Activated naive CD4-positive, alpha-beta T cell treated with anti-CD3 and anti-CD28 coated beads, Interleukin-2, amount 50 U/mL, for 72 hours (primary cell): ENCODE measurements at places on chromosomes 13 and 19.

DNA sequence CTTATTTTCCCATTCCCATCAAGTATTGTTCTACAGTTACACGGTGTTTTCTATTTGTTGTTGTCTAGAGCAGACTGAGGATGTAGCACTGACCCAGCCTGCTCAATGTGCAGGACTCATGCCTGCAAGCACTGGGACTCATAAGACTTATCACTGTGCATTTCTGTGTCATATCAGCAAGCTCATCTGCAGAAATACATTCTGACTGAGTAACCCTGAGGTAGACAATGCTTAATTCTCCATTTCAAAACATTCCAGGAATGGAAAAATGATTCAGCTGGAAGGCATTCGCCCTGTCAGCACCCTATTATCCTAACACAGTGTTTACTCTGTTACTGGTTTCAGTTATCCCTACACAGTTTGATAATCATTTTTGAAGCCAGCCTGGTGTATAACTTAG, 2506.4 kb downstream of the PCDH9 start:
- no peak for DNase-seq

GRCh38 chr13:52852444-52852843, 4.0 kb upstream of the PCDH8 start:
- no peak for DNase-seq

- no peak for DNase-seq
These were observed 6.9 kb upstream of the CYSLTR2 start for GRCh38 chr13:48646791-48647190.

DNA sequence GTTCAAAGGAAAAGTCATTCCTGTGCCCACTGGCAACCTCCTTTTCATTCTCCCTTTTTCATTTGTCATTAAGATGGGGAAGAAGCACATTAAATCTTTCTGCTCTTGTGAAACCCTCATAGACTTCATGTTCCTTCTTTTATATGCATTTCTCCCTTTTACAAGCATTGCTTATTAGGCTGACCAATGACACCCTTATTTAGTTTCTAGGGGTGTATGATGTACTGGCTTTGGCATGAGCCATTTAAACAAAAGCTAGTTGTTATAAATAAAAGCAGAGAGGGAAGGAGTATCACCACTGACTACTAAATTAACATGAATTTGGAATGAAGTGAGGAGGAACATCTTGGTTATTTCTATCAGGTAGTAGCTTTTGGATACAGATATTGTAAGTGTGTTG, 68.2 kb upstream of the PCDH9 start:
- DNase-seq, result no peak

GRCh38 chr19:8123683-8124082, 25.7 kb downstream of the FBN3 start:
- no peak for DNase-seq

DNA sequence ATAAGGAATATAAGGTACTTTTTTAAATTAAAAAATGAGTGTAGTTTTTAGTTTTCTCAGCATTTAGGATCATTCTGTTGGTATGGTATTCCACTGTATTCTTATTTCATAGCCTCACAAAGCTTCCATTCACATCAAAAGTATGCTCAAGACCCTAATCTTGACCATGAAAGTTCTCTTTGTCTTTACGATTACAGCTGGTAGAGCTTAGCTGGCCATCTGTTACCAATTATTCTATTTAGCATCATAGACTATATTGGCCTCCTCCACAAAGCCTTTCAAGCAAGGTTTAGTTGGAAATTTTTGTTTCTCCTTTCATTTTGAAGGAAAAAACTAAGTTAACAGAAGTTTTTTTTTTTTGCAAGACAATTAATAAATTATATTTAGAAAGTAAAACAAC, 245.1 kb downstream of the KCTD12 start:
- no peak for DNase-seq

DNA sequence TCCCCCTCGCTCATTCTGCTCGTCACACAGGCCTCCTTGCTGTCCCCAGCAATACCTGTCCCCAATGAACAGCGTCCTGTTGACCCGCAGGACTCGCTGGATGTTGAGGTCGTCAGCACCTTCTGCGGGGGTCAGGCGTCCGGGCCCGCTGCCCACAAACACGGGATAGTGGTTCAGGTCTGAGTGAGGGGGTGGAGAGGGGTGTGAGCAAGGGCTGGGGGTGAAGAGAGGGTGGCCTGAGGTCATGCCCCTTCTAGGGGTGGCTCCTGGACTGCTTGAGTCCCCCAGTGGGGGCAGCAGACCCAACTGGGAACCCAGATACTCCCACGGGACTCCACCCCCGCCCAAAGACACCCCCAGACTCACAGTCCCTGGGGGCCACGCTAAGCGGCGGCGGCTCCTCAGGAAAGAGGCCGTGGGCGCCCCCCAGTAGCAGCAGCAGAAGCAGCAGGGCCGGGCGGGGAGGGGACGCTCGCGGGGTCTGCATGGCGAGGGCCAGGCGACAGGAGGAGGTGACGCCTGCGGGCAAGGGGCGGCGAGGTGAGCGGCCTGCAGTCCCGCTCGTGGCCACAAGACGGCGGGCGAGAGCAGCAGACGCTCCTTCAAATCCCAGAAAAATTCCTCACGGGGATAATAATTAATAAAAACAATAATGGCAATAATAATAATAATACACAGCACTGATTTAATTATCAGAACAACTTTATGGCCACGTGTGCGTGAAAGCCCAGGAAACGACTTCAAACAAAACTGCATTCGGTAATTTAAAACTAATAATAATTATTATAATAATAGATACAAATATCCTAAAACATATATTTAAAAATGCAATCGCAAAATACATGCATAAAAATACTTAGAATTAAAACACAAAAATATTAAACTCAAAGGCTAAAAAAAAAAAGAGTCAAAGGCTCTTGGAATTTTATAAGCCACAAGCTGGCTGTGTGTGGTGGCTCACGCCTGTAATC, 1.2 kb downstream of the SEMA6B start:
- peak; percentile 64 for DNase-seq

GRCh38 chr19:48094129-48094854, 16.3 kb downstream of the PLA2G4C start:
- DNase-seq, result no peak
